ENCODE measurements at places on chromosomes 16 and 17. TPM values are rescaled to one million over a fixed set of nuclear protein-coding genes. Genes with fewer than 3 reads are reported as not detected.

DNA sequence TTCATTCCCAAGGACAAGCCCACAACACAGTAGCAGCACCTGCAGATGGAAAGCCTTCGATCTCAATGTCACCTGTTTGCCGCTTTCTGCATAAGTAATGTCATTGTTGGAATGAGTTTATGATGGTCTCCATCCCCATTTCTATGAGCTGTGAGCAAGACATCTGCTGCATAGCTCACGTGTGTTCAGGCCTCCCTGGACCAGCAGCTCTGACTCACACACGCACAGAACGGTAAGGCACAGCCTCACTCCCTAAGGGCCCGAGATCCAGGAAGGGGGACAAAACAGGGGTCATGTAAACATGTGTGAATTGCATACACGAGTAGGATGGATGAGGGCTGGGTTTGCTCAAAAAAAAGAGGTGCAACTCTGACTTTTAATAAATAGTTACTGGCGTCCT is 223.1 kb downstream of the SOX9 start:
- DNase-seq = no peak

The CCL4L2 gene
- total RNA-seq = 17.3 TPM

The ARMC7 gene
- 3.0 TPM for total RNA-seq

The CCDC137 gene
- 3.9 TPM for total RNA-seq

Measured in occipital lobe (tissue), 3 donors.